ENCODE measurements at places on chromosomes 12 and 14.

GRCh38 chr14:34023824-34024767 is 73.2 kb upstream of the EGLN3 start:
- DNase-seq, result peak; percentile 13

- DNase-seq, result no peak
Observed at GRCh38 chr12:76310110-76310509, 38.1 kb downstream of the BBS10 start.

DNA sequence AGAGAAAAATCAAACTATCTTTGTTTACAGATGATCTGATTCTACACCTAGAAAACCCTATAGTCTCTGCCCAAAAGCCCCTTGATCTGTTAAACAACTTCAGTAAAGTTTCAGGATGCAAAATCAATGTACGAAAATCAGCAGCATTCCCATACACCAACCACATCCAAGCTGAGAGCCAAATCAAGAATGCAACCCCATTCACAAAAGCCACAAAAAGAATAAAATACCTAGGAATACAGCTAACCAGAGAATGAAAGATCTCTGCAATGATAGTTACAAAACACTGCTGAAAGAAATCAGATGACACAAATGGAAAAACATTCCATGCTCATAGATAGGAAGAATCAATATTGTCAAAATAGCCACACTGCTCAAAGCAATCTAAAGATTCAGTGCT is 265.7 kb downstream of the AEBP2 start:
- DNase-seq, result no peak

DNA sequence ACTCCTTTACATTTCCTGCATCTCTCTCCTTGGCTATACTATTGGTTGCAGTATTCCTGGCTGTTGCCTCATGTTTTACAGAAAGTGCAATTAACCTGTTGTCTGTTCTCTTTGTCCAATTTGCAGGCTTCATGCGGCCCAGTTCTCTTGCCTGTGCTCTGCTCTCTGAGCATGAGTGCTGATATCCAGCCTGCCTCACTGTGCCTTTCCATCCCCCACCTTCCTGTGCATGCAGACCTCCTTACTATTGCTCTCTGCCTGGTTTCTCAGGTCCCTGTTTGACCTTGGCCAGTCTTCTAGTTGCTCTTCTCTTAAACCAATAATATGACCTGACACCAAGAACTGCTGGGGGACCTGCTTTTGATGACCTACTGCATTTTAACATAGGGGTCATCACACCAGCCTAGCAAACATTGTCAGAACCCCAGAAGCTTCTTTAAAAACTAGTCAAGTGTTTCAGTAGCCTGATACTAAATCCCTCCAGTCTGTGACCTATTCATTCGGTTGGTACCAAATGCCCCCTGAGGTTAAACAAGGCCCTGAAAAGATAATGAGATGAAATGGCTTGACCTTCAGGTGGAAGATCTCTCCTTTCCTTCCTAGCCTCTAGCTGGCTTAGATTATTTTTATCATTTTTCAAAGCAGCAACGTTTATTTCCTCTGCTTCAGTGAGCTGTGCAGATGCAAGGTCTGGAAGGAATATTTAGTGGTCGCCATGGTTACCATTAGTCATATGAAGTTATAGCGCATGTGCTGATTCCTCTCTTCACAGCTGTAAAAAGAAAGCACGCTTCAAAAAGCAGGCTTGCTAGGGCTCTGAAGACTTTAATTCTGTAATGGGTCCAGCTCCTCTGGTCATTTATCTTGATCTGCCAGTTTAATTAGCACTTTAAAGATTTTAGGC is 216.5 kb downstream of the PHLDA1 start:
- no peak for DNase-seq

DNA sequence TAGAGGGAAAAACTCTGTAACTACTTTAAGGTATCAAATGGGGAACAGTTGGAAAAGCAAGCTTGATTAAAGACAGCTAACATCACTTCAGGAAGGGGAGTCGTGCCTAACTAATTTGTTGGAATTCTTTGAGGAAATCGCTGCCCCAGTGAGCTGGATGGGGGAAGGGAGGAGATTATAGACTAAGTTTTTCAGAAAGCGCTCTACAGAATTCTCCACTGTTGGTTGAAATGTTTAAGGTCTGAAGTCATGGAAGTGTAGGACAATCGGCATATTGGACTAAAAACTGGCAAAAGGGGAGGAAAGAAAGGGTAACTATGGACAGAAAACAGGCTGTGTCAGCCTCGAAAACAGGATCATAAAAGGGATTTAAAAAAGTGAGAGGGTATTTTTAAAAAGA is 229.9 kb upstream of the HMGA2 start:
- DNase-seq, result no peak

DNA sequence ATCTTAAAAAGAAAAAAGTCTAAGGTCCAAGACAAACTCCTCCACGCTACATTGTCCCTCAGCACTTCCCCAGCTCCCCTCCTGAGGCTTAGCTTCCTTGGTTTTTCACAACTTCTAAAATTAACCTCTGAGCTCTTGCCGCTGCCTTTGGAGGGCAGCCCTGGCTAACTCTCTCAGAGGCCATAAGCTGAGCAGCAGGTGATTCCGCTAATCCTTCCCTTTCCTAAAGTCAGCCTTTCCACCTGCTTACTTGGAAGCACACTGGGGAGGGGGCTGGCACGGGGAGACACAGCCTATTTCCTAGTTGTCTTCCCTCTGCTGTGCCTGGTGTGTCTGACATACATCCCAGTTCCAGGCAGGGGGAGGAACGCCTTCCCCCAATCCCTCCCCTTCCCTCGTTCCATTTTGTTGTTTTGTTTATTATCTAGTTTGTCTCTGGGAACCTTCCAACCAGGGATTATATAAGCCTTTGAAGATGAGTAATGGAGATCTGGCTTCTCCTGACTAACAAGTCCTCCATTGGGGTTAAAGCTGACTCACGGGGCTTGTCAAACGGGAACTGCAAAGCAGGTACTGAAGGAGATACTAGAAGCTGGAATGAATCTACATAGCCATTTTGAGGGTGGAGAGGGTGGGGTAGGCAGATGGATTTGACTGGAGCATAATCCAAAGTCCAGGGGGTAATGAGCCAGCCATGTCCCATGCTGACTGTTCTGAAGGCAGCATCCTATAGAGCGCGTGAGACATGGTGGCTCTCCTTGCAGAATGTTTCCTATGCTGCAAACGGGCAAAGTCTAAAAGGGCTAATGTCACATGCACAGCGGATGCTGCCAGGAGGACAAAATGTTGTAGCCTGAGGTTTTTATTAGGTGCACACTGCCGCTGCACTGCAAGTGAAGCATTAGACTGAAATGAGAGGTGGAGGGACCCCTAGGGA is 230.8 kb downstream of the FOXN3 start:
- peak; percentile 55 for DNase-seq

DNA sequence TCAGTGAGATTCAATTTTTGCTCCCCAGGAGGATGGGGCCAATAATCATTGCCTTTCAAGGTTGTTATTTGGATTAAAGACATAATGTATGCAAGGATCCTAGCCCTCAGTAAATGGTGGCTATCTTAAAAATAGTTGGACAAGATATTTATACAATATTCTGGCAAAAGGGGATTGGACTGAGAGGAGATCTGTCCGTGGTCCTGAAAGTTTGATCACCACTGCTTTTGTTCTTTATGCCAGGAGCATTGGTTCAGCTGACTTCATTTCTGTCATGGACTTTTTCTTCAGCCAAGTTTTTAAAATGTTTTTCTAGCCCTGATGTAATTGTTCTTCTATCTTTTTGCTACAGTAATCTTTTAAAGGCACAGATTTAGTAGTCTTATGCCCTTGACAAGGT is 70.2 kb upstream of the TCL1A start:
- no peak for DNase-seq

GRCh38 chr12:65570451-65571130 is 253.7 kb upstream of the HMGA2 start:
- no peak for DNase-seq
